ENCODE measurements at places on chromosomes 3 and 15. TPM values are rescaled to one million over a fixed set of nuclear protein-coding genes. Genes with fewer than 3 reads are reported as not detected.

DNA sequence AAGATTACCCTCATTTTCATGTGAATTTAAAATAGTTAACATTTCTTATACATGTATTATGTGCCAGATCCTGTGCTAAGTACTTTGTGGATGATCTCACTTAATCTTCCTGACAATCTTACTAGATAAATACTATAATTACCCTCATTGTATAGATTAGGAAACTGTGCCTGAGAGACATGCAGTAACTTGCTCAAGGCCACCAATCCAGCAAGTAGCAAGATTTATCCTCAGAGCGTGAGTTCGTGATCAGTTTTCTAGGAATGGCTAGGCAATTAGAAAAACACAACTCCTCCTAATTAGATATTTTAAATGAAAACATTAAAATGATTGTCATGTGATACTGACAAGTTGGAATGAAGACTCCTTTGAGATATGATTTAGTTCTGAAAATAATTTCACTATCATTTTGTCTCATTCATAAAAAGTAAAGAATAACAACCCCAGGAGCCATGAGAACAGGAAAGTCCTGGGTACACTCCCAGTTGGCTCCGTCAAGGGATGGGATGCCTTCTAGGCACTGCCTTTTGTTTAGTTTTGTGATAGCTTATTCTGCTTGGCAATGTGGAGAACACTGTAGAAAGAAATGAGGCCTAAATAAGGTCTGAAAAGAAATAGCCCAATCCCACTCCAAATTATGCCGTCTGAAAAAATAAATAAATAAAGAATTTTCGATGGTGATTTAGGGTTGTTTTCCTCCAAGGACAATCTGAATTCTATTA is 61.3 kb downstream of the FBN1 start:
- H3K4me3 ChIP-seq, result no peak overlapping the region
- H3K36me3 ChIP-seq, result no peaks in the 10 kb centered on the region
- no peaks in the 10 kb centered on the region for H3K4me1 ChIP-seq
- H3K27me3 ChIP-seq, result no peaks in the 10 kb centered on the region
- no peak for DNase-seq
- no peak overlapping the region for H3K27ac ChIP-seq

DNA sequence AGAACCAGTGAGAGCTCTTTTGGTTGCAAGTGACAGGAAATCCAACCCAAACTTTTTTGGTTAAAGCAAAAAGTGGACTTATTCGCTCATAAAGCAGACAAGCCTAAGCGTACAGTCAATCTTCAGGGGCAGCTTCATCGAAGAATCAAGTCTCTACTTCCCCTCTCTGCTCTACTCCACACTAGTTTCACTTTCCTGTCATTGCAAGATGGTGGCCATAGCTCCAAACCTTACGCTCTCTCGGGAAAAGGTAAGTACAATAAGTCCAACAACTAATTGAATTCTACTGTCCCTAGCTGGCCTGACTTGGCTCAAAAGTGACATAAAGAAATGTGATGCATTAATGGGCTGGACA is 24.9 kb upstream of the ZNF710 start:
- no peak overlapping the region for H3K4me3 ChIP-seq
- H3K36me3 ChIP-seq, result no peaks in the 10 kb centered on the region
- no peak for DNase-seq
- H3K27me3 ChIP-seq, result no peaks in the 10 kb centered on the region
- H3K27ac ChIP-seq, result peak overlapping the region; percentile 88

DNA sequence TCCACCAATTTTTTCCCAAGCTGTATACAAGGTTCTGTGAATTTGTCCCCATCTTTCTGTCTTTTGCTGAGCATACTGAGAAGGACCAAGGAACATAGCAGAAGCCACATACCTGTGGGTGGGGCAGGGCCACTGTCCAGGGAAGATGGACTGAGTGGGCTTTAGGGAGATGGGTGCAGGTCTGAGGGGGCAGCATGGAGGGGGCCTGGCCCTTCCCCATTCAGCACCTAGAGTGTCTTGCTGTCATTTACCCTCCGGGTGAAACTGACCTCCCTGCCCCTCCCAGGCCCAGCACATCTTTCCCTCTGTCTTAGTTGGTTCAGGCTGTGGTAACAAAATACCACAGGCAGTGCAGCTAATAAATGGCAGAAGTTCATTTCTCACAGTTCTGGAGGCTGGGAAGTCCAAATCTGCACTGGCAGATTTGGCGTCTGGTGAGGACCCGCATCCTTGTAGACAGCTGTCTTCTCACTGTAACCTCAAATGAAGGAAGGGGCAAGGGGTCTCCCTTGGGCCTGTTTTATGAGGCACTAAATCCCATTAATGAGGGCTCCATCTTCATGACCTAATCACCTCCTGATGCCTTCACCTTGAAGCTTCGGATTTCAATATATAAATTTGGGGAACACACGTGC is 180.0 kb upstream of the SMAD3 start:
- no peak overlapping the region for H3K27ac ChIP-seq
- peaks cover 11% of the 10 kb centered on the region for H3K4me1 ChIP-seq
- H3K4me3 ChIP-seq, result no peak overlapping the region

DNA sequence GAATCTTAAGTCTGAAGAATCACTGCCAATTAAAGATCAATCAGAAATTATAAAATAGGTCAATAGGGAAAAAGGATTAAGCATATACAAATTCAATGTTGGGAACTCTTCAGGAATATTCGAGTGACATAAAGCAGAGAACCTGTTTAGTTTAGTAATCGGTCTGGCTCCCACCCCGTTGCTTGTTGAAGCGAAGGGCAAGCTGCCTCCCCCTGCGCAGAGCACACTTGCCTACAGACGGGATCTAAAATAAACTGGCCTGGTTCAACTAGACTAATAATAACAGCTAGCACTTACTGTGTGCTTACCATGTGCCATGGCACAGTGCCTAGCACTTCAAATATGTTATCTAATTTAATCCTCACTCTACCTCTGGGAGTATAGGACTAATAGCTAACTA is 8.6 kb downstream of the SEMA6D start:
- H3K4me3 ChIP-seq, result no peak overlapping the region
- no peak overlapping the region for H3K27ac ChIP-seq
- H3K36me3 ChIP-seq, result no peaks in the 10 kb centered on the region
- no peak for DNase-seq

DNA sequence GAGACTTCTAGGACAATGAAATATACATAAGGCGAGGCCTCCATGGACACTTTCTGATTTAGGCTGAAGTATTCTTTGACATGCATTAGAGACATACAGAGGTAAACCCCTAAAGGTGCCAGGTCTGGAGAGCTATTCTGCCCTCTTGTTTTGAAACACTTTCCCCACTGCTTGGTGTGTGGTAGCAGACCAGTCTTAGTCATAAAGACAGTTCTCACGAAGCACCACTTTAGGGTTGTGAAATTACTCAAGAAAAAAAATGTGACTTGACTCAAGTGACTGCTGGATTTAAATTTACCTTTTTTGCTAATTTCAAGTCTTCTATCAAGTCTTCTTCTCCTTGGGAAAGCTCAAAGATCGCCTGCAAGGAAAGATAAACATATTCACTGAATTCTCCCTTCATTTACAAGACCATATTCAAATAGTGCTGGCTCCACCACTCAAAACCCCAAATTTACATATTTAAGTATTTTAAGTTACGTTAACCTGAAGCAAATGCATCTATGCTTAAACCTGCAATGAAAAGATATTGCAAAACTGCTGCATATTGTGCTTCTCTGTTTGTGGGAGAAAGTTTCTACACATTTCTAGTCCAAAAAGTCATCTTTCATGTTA is 48.4 kb downstream of the ARHGEF3 start:
- peak overlapping the region; percentile 82 for H3K27ac ChIP-seq
- H3K27me3 ChIP-seq, result no peaks in the 10 kb centered on the region
- DNase-seq, result no peak
- H3K4me3 ChIP-seq, result no peak overlapping the region

DNA sequence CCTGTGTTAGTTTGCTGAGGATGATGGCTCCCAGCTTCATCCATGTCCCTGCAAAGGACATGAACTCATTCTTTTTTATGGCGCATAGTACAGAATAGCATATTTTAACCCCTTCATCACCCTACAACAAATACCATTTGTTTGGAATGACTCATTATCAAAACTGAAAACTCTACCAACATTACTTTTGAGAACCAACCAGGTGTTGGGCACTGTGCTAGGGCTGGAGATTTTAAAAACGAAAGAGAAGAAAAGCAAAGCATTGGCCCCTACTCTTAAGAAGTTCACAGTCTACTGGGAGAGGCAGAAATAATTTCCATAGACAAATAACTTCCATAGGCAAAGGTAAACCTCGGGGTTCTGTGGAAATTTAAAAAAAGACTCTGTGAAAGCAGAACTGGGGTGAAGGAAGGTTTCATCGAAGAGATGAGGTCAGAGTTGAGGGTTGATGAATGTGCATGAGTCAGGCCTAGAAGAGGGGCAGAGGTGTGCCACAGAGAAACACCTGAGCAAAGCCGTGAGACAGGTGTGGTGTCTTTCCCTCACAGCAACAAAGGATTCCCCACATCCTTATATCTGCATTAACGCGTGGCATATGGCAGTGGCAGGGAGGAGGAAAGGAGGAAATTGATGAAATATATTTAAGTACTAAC is 51.0 kb downstream of the MCF2L2 start:
- H3K36me3 ChIP-seq, result no peaks in the 10 kb centered on the region
- H3K27ac ChIP-seq, result no peak overlapping the region
- no peak for DNase-seq
- H3K4me1 ChIP-seq, result peaks cover 64% of the 10 kb centered on the region

GRCh38 chr15:60546744-60547143 is 67.8 kb upstream of the ICE2 start:
- no peaks in the 10 kb centered on the region for H3K36me3 ChIP-seq
- no peak for DNase-seq
- no peaks in the 10 kb centered on the region for H3K27me3 ChIP-seq

The P2RY1 gene
- 17.2 TPM for total RNA-seq

The CKMT1A gene
- total RNA-seq, result 16.8 TPM
